ENCODE measurements at places on chromosomes 1 and 21.

DNA sequence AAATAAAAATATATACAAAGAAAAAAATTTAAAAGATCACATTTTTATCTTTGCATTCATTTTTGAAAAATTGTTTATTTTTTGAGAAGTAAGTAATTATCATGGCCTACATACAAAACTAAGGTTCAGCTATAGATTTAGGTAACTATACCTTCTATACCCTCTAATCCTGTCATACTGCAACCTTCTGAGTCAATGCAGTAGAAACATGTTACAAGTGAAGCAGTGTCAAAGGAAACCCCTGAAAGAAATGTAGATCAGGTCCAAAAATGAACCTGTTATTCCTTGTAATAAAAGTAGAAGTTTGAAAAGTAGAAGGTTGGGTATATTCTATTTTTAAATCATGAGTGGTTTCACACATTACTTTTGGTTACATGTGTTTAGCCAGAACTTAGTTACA lies 51.3 kb downstream of the PTGS2 start:
- DNase-seq: no peak

- DNase-seq: no peak
Observed at GRCh38 chr1:237386362-237387143, 344.6 kb downstream of the RYR2 start.

DNA sequence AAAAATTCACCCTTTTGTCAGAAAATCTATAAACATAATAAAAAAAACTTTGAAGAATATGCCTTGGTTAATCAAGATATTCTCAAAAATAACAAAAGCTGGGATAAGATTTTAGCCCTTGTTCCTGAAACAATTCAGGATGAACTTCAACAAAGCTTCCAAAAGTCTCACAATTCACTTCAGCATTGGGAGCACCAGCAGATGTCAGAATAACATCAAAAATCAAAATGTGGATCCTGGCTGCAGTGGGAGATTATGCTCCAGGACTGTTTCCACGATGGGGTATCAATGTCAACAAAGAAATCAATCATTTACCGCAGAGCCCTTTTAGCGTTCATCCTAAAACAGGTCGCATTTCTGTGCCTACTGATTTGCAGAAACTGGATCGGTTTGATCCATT lies 35.2 kb downstream of the ZNF670 start:
- no peak for DNase-seq

GRCh38 chr1:152932170-152932811 lies 14.7 kb upstream of the SPRR5 start:
- DNase-seq: no peak

GRCh38 chr1:17743008-17743647 lies 12.0 kb upstream of the ACTL8 start:
- DNase-seq: no peak

- no peak for DNase-seq
Observed at GRCh38 chr1:232789651-232790050, 15.6 kb upstream of the MAP10 start.

DNA sequence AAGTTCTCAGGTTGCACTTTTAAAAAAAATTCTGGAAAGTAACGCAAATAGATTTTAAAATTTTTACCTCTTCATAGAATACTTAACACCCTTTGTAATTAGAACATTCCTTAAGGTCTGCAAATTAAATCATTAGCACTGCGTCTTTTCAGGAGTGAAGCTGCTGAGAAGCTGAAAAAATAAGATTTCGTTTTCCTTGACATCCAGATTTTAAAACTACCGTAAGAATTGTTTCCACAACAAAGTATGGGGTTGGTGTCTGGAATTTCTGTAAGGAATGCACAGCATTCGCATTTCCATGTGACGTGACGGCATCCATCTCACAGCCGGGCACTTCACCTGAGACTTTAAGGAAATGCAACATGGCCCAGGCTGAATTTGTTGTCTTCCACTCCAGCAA lies 76.3 kb upstream of the COX20 start:
- no peak for DNase-seq

DNA sequence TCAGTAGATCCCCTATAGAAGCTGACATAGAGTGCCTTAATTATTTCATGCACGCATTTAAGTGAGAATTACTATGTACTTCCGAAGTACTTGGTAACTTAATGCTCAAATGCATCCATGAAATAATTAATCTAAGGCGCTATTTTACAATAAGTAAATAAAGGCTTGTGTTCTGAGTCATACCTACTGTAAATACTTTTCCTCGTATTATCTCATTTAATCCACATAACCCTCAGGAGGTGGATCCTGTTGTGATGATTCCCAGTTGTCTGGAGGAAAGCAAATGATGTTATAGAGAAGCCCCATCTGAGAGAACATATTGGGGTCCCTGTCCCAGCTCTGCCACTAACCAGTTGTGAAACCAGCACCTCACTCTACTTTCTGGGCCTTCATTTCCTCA lies 16.4 kb downstream of the SUSD4 start:
- no peak for DNase-seq

DNA sequence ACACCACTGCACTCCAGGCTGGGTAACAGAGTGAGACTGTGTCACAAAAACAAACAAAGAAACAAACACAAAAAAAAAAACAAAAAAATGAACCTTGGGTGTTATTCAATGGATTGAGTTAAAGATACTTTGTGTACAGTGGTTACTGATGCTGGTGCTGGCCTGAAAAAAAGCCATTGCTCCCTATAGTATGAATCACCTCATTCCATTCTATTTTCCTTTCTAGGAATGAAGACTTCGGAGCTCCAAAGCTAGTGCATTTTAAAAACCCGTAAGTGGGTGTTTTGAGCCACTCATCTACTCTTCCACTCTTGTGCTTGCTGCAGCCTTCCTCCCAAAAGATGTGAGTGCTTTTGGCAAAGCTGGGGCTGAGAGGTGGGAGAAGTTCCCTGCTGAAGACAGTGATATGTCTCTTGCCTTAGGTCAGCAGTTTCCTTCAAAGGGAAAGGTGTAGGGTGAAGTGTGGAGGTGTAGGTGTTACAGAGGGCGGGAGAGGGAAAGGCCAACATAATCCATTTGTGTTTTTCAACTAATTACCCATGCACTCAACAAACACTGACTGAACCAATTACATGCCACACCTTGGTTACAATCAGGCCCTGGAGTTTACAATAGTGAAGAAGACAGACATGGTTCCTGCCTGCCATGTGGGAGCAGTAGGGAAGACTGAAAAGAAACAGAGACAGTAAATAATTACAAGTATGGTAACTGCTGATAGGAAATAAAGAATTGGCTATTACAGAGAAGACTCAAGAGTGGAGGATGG lies 55.0 kb upstream of the SERBP1 start:
- no peak for DNase-seq

DNA sequence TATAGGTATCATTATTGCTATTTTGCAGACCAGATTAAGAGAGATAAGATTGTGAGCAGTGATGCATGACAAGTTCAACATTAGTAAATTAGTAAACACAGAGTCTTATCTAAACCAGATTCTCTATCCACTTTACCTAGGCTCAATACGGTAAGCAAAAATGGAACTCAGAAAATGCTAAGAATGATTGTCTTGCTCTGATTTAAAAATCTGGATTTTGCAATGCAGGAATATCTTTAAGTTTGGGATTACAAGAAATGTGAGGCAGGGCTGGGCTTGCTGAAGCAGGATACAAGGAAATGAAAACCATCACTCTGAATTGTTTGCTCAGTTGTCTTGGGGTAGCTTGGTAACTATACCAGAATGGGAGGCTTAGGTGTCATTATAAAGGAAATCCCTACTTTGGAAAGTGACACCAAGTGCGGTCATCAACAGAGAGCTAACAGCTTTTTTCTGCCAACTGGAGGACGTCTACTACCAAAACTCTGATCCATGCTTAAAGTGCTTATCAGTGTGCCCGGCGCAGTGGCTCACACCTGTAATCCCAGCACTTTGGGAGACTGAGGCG lies 332.7 kb upstream of the RUNX1 start:
- no peak for DNase-seq

- DNase-seq: no peak
Observed at GRCh38 chr1:37317870-37318467, 156.4 kb upstream of the ZC3H12A start.

DNA sequence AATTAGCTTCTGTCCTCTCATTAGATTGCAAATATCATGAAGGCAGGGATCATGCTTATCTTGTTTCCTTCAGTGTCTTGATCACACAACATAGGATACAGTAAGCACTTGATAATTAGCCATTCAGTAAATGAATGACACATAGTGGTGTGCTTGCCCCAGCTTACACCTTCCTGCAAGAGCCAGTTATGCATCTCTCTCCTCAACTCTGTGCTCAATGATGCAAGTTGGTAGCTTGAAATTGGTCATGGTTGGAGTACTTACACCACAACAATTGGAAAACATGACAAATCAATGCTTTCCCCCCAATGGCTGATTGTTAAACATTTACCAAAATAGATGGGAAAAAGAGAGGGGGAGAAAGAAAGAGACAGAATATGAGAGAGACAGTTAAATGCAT lies 129.2 kb downstream of the NUF2 start:
- DNase-seq: no peak

- no peak for DNase-seq
Observed at GRCh38 chr1:56777972-56778371, 41.2 kb downstream of the FYB2 start.

DNA sequence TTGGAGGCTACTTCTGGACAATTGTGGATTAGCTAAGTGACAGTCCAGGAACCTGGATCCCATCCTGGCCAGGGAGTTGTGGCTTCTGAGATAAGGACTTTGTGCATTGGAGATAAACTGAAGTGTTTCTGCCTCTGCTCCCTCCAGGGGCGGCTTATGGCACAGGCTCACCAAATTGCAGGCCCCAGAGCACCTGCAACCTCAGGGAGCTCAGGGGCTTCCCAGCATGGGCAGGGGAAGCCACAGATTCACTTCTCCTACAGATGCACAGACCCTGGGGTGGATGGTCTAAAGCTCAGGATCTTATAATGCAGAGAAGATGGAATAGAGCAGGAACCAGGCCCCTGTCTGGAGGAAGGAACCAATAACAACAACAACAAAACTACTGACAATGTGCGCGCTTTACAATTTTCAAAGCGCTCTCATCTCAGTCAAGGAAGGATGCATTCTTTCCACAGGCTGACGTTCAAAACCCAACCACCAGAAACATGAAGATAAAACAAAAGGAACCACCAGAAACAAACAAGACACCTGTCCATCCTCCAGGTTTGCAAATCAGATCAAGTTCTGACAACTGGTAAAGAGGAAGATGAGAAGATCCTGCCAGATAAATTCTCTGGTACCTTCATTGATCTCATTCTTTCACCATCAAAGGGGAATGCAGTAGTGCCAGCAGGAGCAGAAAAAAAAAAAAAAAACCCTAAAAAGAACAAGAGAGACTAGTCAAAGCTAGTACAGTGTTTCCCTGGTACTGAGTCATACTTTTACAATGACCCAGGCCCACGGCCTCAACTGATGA lies 121.0 kb upstream of the IRF2BP2 start:
- no peak for DNase-seq

DNA sequence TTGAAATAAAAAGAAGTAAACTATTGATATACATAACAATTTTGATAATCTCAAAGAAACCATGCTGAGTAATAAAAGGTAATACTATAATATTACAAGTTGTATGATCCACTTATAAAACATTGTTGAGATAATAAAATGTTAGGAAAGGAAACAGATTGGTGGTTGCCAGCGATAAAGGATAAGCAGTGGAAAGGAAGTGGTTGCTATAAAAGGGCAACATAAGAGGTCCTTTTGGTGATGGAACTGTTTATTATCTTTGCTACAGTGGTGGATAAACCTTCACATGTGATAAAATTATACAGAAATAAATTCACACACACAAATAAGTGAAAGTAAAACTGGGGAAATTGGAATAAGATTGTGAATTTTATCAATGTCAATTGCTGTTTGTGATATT lies 15.1 kb downstream of the OR6F1 start:
- no peak for DNase-seq
